ENCODE measurements at places on chromosomes 7 and 10.

- no peak for DNase-seq
Measured at GRCh38 chr7:138338361-138338760, 121.7 kb upstream of the TRIM24 start.

- DNase-seq: no peak
Measured at GRCh38 chr7:73503229-73503628, 18.9 kb downstream of the BAZ1B start.

DNA sequence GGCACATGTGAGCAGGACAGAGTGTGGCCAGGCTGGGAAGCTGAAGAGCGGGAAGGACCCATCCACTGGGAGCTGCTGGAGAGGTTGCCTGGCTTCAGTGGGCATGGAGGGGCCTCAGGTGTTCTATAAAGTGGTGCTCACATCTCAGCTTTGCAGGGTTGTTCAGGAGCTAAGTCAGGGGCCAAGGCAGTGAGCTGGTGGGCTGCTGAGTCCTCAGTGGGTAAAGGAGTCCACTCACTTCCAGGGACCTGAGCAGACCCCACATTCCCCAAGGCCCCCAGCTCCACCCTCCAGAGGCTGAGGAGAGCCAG lies 28.8 kb upstream of the C10orf53 start:
- no peak for DNase-seq

- DNase-seq: no peak
Measured at GRCh38 chr10:51270936-51271530, 196.7 kb downstream of the PRKG1 start.

DNA sequence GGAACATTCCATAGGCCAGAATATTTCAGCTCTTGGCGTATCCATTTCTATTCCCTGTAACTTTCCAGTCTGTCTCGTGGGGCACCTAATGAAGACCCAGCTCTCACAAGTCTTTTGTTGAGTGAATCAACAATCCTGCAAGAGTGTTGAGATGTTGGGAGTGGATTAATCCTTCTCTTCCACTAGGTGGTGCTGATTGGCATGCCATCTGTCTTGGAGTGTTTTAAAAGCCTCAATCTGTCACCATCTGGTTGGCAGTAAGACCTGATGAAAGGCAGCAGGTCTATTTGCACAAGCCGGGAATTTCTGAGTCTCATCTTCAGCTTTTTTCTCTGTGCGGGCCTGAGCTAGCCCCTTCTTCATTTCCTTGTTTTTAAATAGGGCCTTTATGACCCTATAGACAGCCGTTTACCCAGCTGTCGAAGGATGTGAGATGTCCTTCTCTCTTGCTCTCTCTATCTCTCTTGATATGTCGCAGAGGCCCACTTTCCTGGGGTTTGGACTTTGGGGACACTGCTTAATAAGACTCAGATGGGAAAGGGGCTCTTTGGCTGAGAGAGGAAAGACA lies 180.5 kb downstream of the ZNF365 start:
- peak; percentile 68 for DNase-seq

GRCh38 chr7:139897422-139898090 lies 68.5 kb downstream of the TBXAS1 start:
- no peak for DNase-seq

- DNase-seq: no peak
Measured at GRCh38 chr10:95391581-95392216, 100.9 kb upstream of the PDLIM1 start.

- no peak for DNase-seq
Measured at GRCh38 chr10:13340626-13341376, 7.3 kb downstream of the SEPHS1 start.

GRCh38 chr7:127890726-127891125 lies 140.5 kb downstream of the LRRC4 start:
- DNase-seq: no peak

- DNase-seq: no peak
Measured at GRCh38 chr7:41520445-41520844, 182.4 kb downstream of the INHBA start.

DNA sequence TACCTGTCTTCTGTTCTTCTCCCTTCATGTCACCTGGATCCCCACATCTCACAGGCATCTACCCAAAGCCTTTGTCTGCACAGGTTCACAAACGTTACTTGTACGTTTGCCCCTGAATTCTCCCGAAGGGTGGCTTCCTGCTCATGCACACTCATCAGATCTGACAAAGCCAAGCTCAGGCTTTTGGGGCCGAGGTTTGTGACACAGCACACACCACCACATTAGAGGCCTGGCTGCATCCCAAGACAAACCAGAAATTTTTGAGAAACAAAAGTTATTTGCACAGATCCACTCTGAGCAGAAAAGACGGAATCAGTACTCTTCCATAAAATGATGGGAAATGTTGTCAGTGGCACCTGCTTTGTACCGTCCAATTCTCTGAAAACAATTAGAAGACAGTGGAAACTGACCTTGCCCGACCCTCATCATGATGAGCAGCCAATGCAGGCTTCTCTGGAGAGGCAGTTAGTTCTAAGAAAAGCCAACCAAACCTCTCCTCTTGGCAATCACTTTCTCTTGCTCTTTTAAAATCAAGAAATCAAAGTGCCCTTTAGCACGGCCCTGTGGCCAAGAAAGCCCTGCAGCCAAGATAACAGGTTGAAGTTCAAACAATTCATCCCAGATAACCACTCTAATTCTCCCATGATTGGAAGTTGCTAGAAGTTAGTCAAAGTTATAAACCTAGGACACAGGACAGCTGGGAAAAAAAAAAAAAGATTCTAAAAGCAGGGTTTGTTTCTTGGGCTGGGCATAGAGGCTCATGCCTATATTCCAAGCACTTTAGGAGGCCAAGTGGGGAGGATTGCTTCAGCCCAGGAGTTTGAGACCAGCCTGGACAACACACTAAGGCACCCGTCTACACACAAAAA lies 13.6 kb upstream of the SVIL start:
- DNase-seq: no peak

DNA sequence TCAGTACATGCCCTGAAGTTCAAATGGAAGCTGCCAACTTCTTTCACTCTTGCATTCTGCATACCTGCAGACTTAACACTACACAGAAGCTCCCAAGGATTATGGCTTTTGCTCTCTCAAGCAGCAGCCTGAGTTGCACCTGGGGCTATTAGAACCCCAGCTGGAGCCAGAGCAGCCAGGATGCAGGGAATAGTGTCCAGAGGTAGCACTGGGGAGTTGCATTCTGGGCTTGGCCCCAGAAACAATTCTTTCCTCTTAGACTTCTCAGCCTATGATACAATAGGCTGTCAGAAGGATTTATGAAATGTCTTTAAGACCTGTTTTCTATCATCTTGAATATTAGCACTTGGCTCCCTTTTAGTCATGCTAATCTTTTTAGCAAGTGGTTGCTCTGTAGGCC lies 886.7 kb upstream of the GHITM start:
- no peak for DNase-seq

- no peak for DNase-seq
Measured at GRCh38 chr7:82167558-82168314, 275.8 kb downstream of the CACNA2D1 start.

- no peak for DNase-seq
Measured at GRCh38 chr7:104529567-104529966, 201.2 kb downstream of the LHFPL3 start.

DNA sequence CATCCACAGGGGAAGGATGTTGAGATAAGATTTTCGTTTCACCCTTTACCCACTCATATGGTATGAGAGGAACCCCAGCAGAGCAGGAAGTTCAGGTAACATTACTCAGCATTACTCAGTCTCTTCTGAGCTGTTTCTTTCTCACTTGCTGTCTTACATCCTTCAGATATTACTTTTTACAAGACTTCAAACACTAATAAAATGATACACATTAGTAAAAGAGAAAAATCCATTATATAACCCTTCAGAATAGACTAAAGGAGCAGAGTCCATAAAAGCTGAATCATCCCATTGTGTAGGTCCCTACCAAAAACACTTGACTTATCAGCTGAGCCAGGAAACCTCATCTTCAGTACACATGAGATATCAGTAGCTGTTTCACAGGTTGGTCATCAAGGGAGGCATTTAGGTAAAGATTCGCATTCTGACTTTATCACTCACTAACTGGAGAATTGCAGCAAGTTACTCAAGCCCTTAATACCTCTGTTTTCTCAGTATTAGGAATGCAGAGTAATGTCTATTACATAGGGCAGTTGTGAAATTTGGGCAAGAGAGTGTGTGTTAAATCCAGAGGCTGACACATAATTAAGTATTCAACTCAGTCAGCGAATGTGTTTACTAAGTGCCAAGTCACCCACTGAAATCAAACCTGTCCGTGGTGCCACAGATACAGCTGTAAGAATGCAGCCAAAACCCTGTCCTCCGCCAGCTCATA lies 44.7 kb downstream of the KLF6 start:
- peak; percentile 45 for DNase-seq

- DNase-seq: no peak
Measured at GRCh38 chr10:49397036-49397999, 1.4 kb upstream of the DRGX start.

DNA sequence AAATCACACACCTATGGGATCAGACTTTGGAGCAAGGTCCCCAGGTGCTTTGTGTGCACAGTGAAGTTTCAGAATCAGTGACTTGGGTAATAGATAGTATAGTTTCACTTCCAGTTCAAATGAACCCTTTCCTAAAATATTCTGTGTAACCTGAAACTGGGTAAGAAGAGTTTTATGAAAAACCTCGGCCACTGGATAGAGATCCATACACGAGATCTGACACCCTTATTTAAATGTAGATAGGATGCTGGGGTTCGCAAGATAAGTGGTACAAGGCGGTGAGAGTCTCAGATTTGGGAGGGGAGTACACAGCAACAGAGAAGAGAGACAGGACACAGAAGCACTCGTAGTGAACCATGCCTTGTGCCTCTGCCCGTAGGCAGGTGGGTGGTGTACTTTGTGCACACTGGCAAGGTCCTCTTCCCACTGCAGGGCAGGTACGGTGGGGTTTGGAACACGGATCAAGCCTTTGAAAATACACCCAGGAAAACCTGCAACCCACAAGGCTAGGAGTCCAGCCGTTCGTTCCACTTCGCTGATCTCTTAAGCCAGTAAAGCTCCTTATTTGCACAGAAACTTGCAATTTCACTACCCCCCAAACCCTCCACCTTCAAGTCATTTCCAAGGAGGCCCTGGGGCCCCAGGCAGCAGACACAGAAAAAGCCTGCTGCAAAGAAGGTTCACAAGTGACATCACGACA lies 162.8 kb downstream of the USP6NL start:
- no peak for DNase-seq

DNA sequence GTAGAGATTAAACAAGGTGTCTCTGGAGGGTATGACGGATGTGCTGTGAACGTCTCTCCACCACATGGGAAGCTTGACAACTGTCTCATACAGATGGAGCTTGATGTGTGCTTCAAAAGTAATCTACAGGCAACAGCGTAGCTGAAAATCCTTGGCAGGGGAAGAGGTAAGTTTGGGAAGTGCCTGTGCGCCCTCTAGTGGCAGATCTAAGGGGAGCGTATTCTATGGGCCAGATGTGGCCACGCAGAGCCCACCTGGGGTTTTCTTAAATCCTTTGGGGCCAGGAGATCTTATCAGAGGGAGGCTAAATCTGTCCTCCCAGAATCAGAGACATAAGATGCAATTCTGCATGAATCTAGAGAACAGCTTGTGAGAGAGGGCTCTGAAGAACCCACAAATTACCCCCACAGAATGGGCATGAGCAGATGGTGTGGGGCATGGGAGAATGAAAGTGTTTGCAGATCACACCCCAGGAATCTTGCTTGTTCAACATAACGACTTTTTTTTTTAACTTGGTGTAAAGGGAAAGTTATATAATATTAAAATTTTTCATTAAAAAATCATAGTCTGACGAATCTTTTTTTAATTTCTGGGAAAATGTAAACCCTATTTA lies 91.2 kb upstream of the MPP7 start:
- DNase-seq: peak; percentile 76

GRCh38 chr7:19491821-19492452 lies 216.9 kb downstream of the POLR1F start:
- peak; percentile 66 for DNase-seq

- no peak for DNase-seq
Measured at GRCh38 chr7:12646139-12646538, 41.3 kb upstream of the ARL4A start.

- DNase-seq: no peak
Measured at GRCh38 chr10:36801660-36802059, 323.7 kb upstream of the ANKRD30A start.

GRCh38 chr10:5606864-5607263 lies 59.5 kb downstream of the ASB13 start:
- DNase-seq: no peak

DNA sequence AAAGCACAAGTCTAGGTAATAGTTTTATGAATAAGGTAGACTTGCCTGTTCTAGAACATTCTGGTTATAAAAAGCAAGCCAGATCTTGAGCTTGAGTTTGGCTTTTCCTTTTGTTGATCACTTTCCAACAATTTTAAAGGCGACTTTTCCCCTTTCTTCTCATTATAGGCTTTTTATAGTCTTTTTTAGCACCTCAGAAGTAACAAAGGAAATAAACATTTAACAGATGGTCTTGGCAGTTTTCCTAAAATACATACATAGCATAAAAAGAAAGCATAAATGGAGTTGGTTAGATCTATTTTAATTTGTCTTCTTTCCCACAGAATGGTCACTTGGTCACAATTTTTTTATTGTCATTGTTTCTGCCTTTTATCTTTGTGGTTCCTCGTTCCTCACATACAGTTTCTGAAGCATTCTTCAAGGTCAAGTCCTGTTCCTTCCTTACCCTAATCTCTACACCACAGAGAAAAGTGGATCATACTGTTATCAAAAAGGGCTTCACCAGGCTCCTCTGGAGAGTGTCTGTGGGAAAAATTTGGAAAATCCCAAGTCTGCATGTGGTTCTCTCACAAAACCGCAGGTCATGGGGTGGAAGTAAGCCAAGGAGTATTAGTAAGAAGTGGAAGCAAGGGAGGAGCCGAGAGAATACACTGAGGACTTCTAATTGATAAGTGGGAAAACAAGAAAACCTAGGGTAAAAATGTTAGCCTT lies 31.3 kb downstream of the THNSL1 start:
- peak; percentile 61 for DNase-seq

- peak; percentile 57 for DNase-seq
Measured at GRCh38 chr10:99775850-99776249, 6.6 kb upstream of the ABCC2 start.

- DNase-seq: no peak
Measured at GRCh38 chr7:134767520-134768168, 11.8 kb upstream of the CALD1 start.

DNA sequence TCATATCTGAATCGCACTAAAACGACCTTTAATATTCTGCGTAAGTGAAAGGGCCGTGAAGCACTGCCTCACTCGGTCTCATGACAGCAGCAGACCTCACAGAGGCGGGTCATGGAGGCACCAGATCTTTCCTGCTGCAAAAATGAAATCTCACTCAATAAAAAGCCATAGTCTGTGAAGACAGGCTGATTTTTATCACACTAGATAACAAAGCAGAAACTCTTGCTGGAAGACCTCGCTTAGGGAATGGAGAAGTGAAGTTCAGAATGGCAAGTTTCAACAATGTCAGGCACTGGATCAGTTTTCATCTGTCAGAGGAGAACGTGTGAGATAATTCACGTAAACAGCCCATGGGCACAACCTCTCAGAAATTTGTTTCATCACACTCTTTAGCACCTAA lies 8.0 kb downstream of the SEPHS1 start:
- no peak for DNase-seq

DNA sequence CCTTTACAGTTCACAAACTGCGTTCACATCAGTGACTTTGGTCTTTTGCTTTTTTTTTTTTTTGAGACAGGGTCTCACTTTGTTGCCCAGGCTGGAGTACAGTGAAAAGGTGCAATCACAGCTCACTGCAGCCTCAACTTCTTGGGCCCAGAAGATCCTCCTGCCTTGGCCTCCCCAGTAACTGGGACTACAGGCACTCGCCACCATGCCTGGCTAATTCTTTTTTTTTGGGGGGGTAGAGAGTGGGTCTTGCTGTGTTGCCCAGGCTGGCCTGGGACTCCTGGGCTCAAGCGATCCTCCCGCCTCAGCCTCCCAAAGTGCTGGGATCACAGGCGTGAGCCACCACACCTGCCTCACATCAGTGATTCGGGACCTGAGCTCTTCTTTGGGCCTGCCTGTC lies 35.7 kb upstream of the UNCX start:
- DNase-seq: no peak

Data from SK-MEL-5 (cell line).